Pancreas (tissue), 10 donors: ENCODE measurements at places on chromosomes 2 and 18. TPM values are rescaled to one million over a fixed set of nuclear protein-coding genes. Genes with fewer than 3 reads are reported as not detected.

Gene ALLC
- not detected for total RNA-seq

Gene KCNS3
- total RNA-seq, result 3.3 TPM

Gene CRYBA2
- 5.9 TPM for total RNA-seq

Gene SMYD1
- not detected for total RNA-seq

Gene TUBA4B
- total RNA-seq, result not detected

Gene LOXHD1
- total RNA-seq, result not detected

Gene B4GALT6
- total RNA-seq, result 4.1 TPM

Gene OSGEPL1
- total RNA-seq, result 3.2 TPM

Gene ORMDL1
- total RNA-seq, result 20.2 TPM

Gene APCDD1
- 17.7 TPM for total RNA-seq

Gene ITGB6
- total RNA-seq, result 2.8 TPM

Gene AFF3
- 0.69 TPM for total RNA-seq

Gene TSN
- total RNA-seq, result 12.6 TPM

Gene CDH20
- total RNA-seq, result not detected

Gene SCYGR4
- total RNA-seq, result not detected

Gene FAM161A
- 1.7 TPM for total RNA-seq

Gene SOX11
- 0.09 TPM for total RNA-seq

Gene L3MBTL4
- total RNA-seq, result 6.1 TPM

Gene ANKRD23
- 3.2 TPM for total RNA-seq

Gene DNAJC27
- 3.4 TPM for total RNA-seq

Gene ADGRF3
- total RNA-seq, result 0.53 TPM

Gene SNORC
- 2.1 TPM for total RNA-seq

Gene SERTAD2
- 4.6 TPM for total RNA-seq

Gene GYPC
- total RNA-seq, result 26.6 TPM

Gene ITGA4
- total RNA-seq, result 2.2 TPM

Gene TTN
- total RNA-seq, result 13.8 TPM
